ENCODE measurements at places on chromosomes 2 and 18.
A peak's percentile ranks its signal among the peaks of the same experiment; 100 is the strongest.

DNA sequence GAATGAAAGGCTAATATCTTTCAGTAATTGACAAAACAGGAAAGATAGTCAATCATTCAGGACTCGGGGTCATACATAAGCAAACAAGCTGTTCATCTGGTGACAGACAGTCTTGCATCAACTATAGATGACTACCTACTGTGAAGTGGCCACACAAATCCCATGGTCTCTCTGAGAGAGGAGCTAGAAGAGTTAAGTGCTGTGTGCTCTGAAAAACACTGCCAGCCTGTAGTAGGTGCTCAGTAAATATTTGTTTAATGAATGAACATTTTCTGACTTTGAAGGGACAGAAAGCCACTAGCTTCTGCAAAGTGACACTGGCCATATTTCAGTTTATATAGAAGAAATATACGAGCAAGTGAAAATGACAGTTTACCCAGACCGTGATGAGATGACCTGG, 184.0 kb upstream of the CHAC2 start:
- DNase-seq, result no peak

GRCh38 chr2:69026026-69026425, 13.0 kb downstream of the ANTXR1 start:
- peak; percentile 32 for DNase-seq

DNA sequence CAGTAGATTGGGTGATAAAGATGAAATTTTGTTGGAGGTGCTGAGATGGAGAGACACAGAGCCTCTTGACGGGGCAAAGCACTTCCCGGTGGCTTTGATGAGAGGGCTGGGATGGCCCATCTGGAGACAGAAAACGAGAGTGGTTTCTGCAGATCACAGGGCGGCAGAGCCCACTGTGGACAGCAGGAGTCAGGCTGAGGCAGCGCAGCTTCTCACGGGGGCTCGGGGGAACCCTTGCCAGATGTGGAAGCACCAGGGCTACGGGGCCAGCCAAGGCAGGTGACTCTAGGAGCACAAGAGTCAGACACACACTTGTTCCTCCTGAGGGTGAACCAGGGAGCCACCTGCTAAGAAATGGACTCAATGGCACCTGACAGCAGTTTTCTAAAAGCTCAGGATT, 78.5 kb downstream of the TPO start:
- DNase-seq, result no peak

DNA sequence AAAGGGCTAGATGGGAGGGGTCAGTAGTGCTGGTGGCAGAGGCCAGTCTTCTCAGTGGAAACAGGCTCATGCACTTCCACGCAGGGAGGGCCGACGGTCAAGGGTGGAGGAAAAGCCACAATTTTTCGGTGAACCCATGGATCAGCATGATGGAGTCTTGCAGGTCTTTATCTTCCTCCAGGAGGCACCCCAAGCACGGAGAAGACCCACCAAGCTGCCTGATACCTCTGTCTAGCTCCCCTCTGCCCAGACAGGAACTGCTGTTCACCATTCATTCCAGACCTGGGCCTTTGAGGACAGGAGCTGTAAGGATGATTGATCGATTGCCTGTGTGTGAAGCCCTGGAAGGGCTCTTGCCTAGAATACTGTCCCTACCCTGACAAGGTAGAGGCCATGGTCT, 2.8 kb upstream of the LRRFIP1 start:
- DNase-seq, result no peak

DNA sequence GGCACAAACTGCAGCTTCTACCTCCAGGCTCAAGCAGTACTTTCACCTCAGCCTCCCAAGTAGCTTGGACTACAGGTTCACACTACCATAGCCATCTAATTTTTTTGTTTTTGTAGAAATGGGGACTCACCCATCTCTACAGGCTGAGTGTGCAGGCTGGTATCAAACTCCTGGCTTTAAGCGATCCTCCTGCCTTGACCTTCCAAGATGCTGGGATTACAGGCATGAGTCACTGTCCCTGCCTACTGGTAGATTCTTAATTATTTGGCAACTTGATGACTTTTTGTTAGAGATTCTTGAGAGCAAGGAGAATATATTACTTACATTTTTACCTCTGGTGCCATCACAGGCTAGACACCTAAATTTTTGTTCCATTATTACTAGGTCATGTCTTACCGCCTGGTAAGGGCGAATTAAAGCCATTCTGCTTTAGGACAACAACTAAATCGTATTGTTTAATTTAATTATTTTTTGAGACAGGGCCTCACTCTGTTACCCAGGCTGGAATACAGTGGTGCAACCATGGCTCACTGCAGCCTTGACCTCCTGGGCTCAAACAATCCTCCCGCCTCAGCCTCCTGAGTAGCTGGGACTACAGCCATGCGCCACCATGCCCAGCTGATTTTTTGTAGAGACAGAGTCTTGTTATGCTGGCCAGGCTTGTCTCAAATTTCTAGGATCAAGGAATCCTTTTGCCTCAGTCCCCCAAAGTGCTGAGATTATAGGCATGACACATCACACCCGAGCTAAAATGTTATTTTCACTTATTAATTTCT, 15.7 kb downstream of the DYNC1I2 start:
- DNase-seq, result no peak

DNA sequence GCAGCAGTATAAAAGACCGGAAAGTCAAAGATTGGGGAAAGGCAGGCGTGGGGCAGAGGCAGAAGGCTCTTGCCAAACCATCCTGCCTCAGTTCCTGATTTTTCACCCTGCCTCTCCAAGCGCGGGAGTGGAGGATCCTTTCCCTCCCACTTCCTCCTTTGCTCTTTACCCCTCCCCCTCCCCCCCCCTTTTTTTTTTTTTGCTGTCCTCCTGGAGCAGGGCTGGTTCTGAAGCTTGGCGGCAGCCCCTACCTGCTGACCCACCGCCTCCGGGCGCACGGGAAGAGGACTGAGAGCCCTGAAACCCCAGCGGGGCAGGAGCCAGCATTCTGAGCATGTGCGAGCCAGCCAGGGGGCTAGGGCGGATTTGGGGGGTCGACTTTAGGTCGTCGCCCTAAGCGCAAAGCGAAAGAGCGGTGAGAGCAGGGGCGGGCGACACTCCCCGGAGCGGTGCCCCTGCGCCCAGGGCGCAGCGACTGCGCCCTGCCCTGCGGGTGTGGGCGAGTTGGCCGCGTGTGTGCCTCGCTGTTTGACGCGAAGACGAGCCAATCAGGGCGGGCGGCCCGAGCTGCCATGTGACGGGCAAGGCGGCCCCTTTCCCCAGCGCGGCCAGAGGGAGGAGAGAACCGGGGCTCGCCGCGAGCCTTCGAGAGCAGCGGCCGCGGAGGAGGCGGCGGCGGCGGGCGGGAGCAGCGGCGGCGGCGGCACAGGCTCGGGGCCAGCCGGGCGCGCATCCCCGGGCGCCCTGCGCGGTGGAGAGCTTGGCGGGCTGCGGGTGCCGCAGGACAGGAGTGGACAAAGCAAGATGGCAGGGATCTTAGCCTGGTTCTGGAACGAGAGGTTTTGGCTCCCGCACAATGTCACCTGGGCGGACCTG, at the start of gene CERS6:
CERS6 (plus strand) TSS at position 628 of the 876 bp plus-strand sequence; CDS start at position 805, 177 bp downstream.
- peak; percentile 77 for DNase-seq

DNA sequence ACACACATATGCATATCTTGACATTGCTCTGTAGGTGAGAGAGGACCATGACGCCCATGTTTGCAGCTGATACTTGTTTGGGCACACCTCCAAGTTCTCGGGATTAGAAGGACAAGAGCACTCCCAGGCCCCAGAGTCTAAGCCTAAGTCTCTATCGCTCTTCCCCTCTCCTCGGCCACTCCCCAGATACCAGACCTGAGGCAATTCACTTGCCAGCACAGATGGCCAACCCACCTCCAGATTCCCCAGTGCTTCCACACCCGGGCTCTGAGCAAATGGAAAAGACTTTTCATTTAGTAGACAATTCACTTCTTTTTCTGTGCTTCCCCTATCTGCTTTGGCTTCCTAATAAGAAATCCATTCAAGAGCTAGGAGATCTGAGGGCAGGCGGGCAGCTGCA, 32.9 kb downstream of the EHD3 start:
- no peak for DNase-seq

GRCh38 chr2:196479350-196479749, 160.2 kb upstream of the CCDC150 start:
- DNase-seq, result no peak

GRCh38 chr2:222477962-222478608, 53.7 kb downstream of the SGPP2 start:
- no peak for DNase-seq

DNA sequence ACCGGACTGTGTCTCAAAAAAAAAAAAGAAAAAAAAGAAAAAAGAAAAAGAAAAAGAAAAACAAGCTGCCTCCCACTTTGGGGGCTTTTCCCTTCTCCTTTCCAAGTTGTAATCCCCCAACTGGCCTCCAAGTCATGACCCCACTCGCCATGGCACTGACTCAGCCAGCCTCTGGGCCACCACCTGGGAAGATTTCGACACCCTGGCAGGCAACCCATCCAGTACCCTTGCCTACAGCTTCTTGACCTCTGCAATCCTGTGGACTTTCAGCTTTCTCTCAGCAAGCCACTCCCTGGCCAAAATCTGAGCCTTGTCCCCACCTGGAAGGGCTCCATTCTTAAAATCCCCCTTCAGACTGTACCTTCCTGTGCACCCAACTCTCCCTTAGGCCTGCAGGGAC, 22.3 kb upstream of the FOSL2 start:
- DNase-seq, result no peak

- DNase-seq, result no peak
Measured at GRCh38 chr2:218436992-218437391, 18.1 kb downstream of the VIL1 start.

DNA sequence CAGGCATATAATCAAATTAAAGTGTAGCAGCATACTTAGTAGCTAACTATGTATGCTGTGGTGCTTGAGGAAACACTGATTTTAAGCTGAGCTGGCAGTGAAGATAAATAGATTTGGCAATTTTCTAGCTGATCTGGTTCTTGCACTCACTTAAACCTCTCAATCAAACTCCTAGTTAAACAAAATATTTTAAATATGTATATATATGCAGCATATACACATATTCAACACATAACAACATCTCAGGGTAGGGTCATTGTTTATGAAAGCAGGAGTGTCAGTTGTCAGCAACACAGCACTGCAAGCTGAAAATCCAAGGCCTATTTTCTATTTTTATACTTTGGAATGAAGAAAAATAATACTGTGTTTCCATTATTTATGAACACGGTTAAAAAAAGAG, 10.4 kb upstream of the FSHR start:
- DNase-seq, result no peak

DNA sequence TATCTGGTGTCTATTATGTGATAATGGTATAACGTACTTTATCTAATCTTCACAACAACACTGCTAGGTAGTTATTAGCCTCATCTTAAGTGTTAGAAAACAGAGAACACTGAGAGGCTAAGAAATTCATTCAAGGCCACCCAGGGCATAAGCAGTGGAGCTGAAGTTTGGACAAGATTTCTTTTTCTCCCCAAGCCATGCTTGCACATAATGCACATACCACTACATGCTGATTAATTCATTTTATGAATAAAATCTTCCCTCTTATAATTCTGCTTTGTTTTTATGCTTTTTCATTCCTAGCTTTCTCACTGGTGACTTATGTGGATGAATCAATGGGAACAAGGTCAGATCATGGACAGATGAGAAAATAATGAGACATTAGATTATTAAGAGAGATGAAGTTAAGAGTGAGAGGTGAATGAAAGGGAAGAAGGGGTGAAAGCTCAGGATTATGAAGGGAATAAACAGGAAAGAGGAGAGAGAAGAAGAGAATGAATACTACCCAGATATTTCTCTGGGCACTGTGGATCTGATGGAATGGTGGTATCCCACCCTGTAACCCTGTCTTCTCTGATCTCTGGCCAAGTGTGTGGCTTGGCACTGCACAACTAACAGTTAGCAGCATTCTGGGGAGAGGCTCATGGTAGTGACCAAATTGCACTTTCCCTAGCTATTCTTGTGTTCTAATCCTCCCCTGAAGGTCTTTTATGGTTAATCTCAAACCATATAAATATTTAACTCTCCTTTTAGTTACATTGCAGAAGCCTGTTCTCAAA, 17.7 kb upstream of the GALNT3 start:
- no peak for DNase-seq

GRCh38 chr2:43269706-43270105, 43.3 kb upstream of the ZFP36L2 start:
- DNase-seq, result no peak

GRCh38 chr18:30234755-30235154, 807.8 kb downstream of the DSC3 start:
- no peak for DNase-seq

GRCh38 chr2:135299658-135300244, 231.3 kb downstream of the ZRANB3 start:
- DNase-seq, result no peak

- DNase-seq, result no peak
Measured at GRCh38 chr2:6224267-6224666, 532.1 kb downstream of the SOX11 start.

DNA sequence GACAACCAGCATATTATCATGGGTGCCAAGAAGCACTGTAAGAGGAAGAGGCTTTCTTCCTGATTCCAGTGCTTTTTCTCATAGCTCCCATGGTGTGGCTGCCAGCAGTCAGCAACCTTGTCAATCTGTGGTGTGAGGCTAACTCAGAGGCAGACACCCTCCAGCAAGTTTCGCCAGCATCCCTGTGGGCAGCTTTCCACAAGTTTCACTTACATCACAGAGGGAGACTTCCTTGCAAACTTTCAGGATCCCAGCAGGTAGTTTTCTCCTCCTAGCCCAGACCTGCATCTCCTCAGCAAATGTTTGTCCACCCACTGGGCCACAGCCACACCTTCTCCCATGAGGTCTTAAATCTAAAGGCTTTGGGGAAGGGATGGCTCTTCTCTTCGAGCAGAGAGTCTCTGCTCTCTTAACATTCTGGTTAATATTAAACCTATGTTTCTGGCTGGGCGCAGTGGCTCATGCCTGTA, 9.1 kb downstream of the DNAH7 start:
- DNase-seq, result no peak

- DNase-seq, result peak; percentile 73
Measured at GRCh38 chr2:37877457-37878315, 47.4 kb upstream of the RMDN2 start.

- DNase-seq, result no peak
Measured at GRCh38 chr2:208092093-208092832, 32.1 kb downstream of the CRYGD start.

DNA sequence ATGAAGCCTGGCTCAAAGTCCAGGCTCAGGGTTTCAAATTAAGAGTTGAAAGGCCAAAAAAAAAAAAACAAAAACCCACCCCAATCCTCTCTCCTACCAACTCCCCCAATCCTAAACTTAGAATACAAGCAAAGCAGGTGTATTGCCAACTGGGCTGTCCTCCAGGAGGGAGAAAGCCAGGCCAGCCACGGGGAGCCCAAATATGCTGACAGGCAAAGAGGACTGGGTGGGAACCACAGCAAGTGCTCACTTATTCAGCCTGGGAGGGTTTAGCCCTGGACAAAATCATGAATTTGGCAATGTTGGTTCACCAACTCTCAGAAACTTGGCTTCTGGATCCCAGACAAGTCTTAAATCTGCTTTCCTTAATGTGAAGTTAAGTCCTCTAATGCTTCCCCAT, 36.5 kb downstream of the GKN2 start:
- DNase-seq, result no peak

GRCh38 chr2:45681675-45682074, 30.2 kb downstream of the PRKCE start:
- DNase-seq, result no peak

DNA sequence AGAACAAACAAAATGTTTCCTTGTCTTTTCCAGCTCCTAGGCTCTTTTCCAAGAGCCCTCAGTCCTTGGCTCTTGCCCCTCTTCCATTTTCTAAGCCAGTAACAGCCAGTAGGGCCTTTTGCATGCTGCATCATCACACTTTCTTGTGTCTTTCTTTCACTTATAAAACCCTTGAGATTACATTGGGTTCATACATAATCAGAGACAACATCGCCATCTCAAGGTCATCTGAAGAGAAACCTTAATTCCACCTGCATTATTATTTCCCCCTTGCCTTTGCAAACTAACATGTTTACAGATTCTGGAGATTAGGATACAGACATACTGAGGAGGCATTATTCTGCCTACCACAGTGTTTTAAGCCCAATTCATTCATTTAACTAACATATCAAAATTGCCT, 697.3 kb downstream of the TRIB2 start:
- DNase-seq, result no peak

Measured in CD4-positive, alpha-beta T cell treated with Interleukin-10 for 1 hour (primary cell).